ENCODE measurements at places on chromosomes 2 and 18. TPM values are rescaled to one million over a fixed set of nuclear protein-coding genes. Genes with fewer than 3 reads are reported as not detected.

MDH1B gene
- total RNA-seq: 0.32 TPM

DYSF gene
- total RNA-seq: 6.3 TPM

ABCB11 gene
- total RNA-seq: 0.65 TPM

CPO gene
- total RNA-seq: not detected

DES gene
- total RNA-seq: not detected

FHOD3 gene
- total RNA-seq: under 0.01 TPM

ERBB4 gene
- total RNA-seq: not detected

GKN1 gene
- total RNA-seq: not detected

CLEC4F gene
- not detected for total RNA-seq

SANBR gene
- total RNA-seq: 1.8 TPM

LONRF2 gene
- not detected for total RNA-seq

DSEL gene
- total RNA-seq: 21.3 TPM

SH2D6 gene
- not detected for total RNA-seq

PCARE gene
- not detected for total RNA-seq

ALKAL2 gene
- not detected for total RNA-seq

ITGB6 gene
- not detected for total RNA-seq

REG1B gene
- total RNA-seq: not detected

INPP1 gene
- total RNA-seq: 7.0 TPM

ANKRD30BL gene
- not detected for total RNA-seq

MALL gene
- 7.3 TPM for total RNA-seq

KLHL14 gene
- total RNA-seq: not detected

DSC3 gene
- total RNA-seq: 12.2 TPM

PLGLB1 gene
- not detected for total RNA-seq

DNAH7 gene
- 1.8 TPM for total RNA-seq

FSHR gene
- not detected for total RNA-seq

DNAH6 gene
- under 0.01 TPM for total RNA-seq

MAP2 gene
- total RNA-seq: 3.4 TPM

SLC11A1 gene
- total RNA-seq: under 0.01 TPM

LINC00305 gene
- not detected for total RNA-seq

TNS1 gene
- total RNA-seq: 79.7 TPM

COL4A4 gene
- 45.2 TPM for total RNA-seq

IL36A gene
- total RNA-seq: not detected

FBXO48 gene
- 0.49 TPM for total RNA-seq

BOLL gene
- total RNA-seq: not detected

KLHL29 gene
- 5.2 TPM for total RNA-seq

REG3G gene
- not detected for total RNA-seq

IL1A gene
- 0.18 TPM for total RNA-seq

TMEM178A gene
- total RNA-seq: 5.7 TPM

PARD3B gene
- 3.4 TPM for total RNA-seq

IGFBP5 gene
- 15.9 TPM for total RNA-seq

CD302 gene
- total RNA-seq: 31.8 TPM

RAB31 gene
- total RNA-seq: 40.4 TPM

RFTN2 gene
- 0.72 TPM for total RNA-seq

SPDYA gene
- total RNA-seq: 0.36 TPM

TUBA4B gene
- not detected for total RNA-seq

LOXHD1 gene
- not detected for total RNA-seq

FN1 gene
- 27,606 TPM for total RNA-seq

CFAP65 gene
- not detected for total RNA-seq

DCC gene
- 0.36 TPM for total RNA-seq

SCN2A gene
- not detected for total RNA-seq

CCNYL1 gene
- total RNA-seq: 48.4 TPM

HOXD13 gene
- not detected for total RNA-seq

UGT1A10 gene
- total RNA-seq: not detected

SERPINE2 gene
- total RNA-seq: 177 TPM

FAM110C gene
- total RNA-seq: not detected

UBE2E3 gene
- 65.2 TPM for total RNA-seq

THSD7B gene
- not detected for total RNA-seq

RTKN gene
- 14.4 TPM for total RNA-seq

Data from cardiac atrium fibroblast (primary cell).